ENCODE measurements at places on chromosomes 1 and 21. TPM values are rescaled to one million over a fixed set of nuclear protein-coding genes. Genes with fewer than 3 reads are reported as not detected.

The SFN gene
- 7.0 TPM for total RNA-seq

The TPTE gene
- total RNA-seq = not detected

The PIGR gene
- total RNA-seq = not detected

The DNALI1 gene
- 8.0 TPM for total RNA-seq

The S100A7 gene
- not detected for total RNA-seq

The NTMT2 gene
- not detected for total RNA-seq

The MATN1 gene
- total RNA-seq = not detected

The SLC6A17 gene
- 0.13 TPM for total RNA-seq

The CYP4A11 gene
- not detected for total RNA-seq

The HES5 gene
- not detected for total RNA-seq

The FALEC gene
- not detected for total RNA-seq

The TINAGL1 gene
- total RNA-seq = 16.6 TPM

The PDE9A gene
- total RNA-seq = 6.9 TPM

The LAMB3 gene
- total RNA-seq = 4.8 TPM

The HP1BP3 gene
- total RNA-seq = 153 TPM

The AMPD2 gene
- 108 TPM for total RNA-seq

The SOAT1 gene
- 27.1 TPM for total RNA-seq

The LAD1 gene
- total RNA-seq = 0.48 TPM
